ENCODE measurements at places on chromosomes 3 and 15.

DNA sequence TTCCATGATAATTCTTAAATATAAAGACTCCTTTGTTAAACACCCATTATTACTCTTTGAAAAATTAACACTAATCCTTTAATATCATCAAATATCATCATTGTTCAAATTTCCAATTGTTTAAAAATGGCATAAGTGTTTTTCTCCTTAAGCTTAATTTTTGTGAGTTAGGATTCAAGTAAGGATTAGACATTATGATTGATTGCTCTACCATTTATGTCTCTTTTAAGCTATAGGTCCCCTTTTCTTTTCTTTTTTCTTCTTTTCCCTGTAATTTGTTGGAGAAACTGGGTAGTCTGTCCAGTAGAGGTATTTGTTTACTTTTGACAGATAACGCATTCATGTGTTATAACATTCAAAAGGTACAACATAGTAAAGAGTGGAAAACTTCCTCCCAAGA is 9.1 kb downstream of the ABHD2 start:
- DNase-seq = no peak

DNA sequence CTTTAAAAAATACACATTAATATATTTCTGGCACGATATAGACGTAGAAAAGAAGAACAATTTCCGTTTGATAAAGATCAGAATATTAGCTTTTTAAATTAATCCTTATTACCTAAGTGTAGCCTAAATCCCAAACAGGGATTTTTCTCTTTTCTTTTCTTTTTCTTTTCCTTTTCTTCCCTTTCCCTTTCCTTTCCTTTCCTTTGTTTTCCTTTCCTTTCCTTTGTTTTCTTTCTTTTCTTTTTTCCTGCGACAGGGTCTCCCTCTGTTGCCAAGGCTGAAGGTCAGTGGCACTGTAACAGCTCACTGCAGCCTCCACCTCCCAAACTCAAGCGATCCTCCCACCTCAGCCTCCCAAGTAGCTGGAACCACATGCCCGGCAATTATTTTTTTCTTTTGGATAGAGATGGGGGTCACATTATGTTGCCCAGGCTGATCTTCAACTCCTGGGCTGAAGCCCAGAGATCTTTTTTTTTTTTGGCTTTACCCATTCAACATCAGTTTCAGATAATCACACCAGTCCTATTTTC is 1.8 kb upstream of the USF3 start:
- no peak for DNase-seq

DNA sequence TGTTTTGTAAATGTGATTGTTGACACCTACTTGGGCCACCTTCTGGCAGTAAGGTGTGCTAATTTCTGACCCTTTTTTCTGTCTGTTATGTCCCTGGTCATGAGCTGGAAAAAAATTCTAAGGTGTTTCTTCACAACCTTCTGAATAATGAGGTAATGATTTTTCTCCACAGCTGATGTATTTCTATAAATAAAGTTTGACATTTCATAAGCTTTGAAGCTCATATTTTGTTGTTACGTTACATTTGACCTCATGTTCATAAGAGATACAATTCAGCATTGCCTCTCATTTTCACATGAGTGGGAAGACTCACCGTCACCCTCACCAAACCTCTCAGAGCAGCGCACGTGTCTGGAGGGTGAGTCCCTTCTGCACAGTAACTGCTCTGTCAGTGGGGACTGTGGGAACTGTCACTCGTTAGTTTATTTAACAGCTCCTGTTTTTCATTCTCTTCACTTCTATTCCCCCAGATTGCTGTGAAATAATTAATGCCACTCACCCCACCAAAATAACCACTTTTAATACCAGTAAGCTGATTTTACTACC is 140.9 kb downstream of the PLCL2 start:
- no peak for DNase-seq

GRCh38 chr3:194745422-194746184 is 59.9 kb downstream of the FAM43A start:
- no peak for DNase-seq

DNA sequence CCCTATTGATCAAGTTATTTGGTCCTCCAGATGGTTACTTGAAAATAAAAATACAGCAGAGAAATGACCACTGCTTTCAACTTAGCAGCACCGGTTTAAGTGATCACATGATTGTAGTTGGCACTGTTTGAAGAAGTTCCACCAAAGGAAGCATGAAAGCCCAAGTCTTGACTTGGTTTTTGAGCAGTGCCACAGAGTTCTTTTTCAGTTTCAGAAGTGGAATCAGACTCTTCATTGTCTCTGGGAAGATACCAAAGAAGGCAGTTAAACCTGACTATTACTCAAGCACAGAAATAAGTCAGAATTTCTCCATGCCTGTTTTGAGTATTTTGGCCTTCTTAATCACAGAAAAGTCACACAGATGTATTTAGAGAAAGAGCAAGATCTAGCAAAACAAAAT is 66.7 kb downstream of the BBX start:
- DNase-seq = peak; percentile 48

GRCh38 chr15:77654975-77655374 is 22.3 kb upstream of the LINGO1 start:
- DNase-seq = no peak

DNA sequence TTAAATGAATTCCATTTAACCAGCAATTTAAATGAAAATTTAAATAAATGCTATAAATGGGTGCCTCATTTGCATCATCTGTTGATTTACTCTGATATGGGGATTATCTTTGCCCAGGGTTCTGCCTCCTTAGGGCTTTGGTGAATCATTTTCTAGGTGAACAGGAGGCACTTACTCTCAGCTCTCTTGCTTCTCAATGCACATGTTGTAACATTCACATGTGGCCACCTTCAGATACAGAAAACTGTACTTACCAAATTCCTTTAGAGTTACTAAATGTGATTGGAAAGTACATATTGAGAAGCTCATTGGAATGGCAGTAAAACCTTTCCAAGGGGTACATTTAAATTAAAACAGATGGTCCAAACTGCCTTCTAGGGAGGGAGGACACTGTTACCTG is 20.8 kb downstream of the GADL1 start:
- no peak for DNase-seq
